ENCODE measurements at places on chromosomes 1 and 21. TPM values are rescaled to one million over a fixed set of nuclear protein-coding genes. Genes with fewer than 3 reads are reported as not detected.

The HHAT gene
- 9.0 TPM for total RNA-seq

DNA sequence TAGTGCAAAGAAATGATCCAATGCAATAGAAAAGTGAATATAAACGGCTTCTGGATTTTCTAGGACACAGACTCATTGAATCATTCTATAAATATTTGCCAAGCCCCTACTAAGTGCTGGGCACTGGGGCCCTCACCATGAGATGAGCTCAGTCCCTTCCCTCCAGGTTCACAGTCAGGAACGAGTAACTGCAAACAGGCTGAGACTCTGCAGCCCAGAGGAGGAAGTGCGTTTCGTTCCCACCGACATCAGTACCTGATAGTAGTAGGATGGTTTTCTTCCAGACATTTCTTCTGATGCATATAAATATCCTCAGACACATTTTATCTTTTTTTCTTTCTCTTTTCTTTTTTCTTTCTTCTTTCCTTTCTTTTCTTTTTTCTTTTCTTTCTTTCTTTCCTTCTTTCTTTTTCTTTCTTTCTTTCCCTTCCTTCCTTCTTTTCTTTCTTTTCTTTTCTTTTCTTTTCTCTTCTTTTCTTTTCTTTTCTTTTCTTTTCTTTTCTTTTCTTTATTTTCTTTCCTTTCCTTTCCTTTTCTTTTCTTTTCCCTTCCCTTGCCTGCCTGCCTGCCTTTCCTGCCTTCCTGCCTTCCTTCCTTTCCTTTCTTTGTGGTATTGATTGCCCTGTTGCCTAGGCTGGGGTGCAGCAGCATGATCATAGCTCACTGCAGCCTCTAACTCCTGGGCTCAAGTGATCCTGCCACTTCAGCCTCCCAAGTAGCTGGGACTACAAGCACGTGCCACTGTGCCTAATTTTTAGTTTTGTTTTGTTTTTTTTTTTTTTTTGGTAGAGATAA is 135.4 kb downstream of the DISC1 start:
- no peak for DNase-seq
- no peaks in the 10 kb centered on the region for H3K4me1 ChIP-seq
- no peak overlapping the region for H3K4me3 ChIP-seq
- H3K36me3 ChIP-seq, result no peaks in the 10 kb centered on the region
- H3K27me3 ChIP-seq, result no peaks in the 10 kb centered on the region

The TDRD5 gene
- 0.52 TPM for total RNA-seq

- DNase-seq, result no peak
- no peaks in the 10 kb centered on the region for H3K27me3 ChIP-seq
- H3K36me3 ChIP-seq, result peaks cover 20% of the 10 kb centered on the region
These were observed 180.3 kb downstream of the FAF1 start for GRCh38 chr1:50779801-50780200.

- no peak for DNase-seq
- no peak overlapping the region for H3K4me3 ChIP-seq
These were observed 149.7 kb upstream of the JUN start for GRCh38 chr1:58933599-58933926.

The PRAMEF15 gene
- total RNA-seq, result not detected

The EIF3I gene
- total RNA-seq, result 162 TPM
